ENCODE measurements at places on chromosomes 7 and 10.

- DNase-seq: no peak
Observed at GRCh38 chr7:88184848-88185304, 35.0 kb downstream of the SRI start.

GRCh38 chr10:21493784-21494183, 31.7 kb downstream of the SKIDA1 start:
- no peak for DNase-seq

- DNase-seq: no peak
Observed at GRCh38 chr10:92756201-92757065, 66.7 kb downstream of the HHEX start.

DNA sequence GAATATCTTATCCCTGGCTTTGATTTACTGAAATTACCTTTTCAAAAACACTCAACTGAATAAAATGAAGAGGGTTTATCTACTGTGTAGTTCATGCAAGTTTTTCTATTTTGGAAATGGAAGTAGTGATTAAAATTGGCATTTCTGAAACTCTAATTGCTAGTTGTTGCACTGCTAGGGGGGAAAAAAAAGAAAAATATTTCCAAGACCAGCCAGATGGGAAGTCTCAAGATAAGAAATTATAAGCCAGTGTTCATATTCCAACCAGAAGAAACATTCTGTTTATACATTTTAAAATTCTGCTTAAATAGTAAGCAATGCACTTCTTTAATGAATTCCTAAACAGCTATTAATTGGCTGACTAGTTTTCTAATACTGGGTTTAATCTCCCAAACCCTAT, 9.4 kb upstream of the ADO start:
- no peak for DNase-seq

- DNase-seq: peak; percentile 57
Observed at GRCh38 chr10:79981450-79982361, 32.8 kb upstream of the SFTPD start.

DNA sequence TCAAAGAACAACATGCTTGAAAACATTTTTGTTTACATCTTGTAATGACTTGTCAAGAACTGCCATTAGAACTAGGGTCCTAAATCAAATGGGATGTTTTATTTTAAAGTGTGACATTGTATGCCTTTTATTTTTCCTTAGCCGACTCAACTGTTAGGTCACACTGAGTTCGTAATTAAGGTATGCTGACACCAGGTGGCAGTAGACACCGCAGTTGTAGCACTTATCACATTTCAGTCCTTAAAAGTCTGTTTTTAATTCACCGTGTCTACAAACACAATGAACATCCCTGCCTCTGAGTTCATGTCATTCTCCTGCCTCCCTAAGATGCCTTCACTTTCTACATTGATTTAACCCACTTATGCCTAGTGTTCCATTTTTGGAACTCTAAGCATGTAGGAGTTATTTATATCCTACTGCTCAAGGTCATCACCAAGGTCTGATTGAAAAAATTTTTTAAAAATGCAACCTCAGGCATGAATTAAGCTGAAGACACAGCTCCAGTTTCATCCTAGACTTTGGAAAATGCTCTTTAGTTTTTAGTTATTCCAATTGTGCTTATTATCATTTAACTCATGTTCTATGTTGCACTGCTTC, 186.1 kb downstream of the BMPER start:
- DNase-seq: peak; percentile 58

DNA sequence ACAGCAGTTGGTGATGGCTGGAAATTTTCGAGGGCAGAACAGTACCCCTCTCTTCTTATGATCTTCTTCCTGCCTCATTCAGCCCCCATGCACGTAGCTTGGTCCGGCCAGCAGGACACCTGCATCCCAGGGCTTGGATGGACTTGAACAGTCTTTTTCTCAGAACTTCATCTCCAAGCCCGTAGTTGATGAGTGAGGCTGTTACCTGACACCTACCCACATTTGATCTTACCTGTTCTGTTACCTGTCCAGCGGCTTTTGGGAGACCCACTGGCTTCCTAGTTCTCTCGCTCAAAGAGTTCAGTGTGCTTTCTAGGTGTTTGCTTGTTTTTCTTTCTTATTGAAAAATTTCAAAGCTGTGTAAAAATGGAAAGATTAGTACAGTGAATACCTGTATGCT, 212.2 kb downstream of the CUX1 start:
- DNase-seq: no peak

DNA sequence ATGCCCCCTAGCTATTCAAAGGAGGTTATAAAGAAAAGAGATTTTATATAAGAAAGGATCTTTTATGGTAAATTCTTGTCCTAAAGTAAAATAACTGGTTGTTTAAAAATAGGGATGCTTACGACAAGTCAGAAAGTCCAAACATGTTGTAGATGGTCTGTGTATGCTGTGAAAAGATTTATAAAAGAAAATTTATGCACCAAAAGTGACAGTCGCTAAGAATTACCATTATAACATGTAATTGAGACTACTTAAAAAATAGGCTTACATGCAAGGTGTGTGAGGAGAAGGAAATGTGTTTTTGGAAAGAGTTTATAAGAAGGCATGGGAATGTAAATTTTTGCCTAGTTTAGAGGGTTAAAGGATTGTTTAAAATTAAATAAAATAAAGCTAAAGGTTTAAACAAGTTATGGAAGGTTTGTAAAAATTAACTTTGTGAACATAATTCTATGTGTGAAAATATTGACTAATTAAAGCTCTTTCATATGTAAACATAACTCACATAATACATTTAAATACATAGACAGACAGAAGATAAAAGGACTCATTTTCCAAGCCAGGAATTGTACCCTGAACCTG, 118.5 kb downstream of the LYZL1 start:
- DNase-seq: no peak

DNA sequence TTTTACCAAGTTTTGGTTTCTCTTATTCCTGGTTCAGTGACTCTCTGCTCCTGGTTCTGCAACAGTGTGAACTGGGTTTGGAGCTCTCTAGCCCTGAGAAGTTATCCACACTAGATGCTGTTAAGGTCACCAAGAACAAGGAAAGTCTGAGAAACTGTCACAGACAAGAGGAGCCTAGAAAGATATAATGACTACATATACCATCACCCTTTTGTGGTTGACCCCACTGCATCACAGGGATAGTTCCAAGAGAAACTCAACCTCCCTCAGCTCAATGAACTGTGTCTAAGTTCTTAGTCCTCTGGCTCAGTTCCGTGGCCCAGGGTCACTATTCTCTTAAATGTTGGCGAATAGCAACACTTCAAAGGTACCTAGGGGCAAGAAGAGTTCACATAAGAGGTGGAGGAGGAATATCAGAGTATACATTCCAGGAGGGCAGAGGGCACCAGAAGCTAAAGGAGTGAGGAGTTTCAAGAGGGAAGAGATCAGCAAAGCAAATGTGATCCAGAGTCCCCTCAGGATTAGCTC, 171.5 kb downstream of the BUB3 start:
- DNase-seq: no peak

DNA sequence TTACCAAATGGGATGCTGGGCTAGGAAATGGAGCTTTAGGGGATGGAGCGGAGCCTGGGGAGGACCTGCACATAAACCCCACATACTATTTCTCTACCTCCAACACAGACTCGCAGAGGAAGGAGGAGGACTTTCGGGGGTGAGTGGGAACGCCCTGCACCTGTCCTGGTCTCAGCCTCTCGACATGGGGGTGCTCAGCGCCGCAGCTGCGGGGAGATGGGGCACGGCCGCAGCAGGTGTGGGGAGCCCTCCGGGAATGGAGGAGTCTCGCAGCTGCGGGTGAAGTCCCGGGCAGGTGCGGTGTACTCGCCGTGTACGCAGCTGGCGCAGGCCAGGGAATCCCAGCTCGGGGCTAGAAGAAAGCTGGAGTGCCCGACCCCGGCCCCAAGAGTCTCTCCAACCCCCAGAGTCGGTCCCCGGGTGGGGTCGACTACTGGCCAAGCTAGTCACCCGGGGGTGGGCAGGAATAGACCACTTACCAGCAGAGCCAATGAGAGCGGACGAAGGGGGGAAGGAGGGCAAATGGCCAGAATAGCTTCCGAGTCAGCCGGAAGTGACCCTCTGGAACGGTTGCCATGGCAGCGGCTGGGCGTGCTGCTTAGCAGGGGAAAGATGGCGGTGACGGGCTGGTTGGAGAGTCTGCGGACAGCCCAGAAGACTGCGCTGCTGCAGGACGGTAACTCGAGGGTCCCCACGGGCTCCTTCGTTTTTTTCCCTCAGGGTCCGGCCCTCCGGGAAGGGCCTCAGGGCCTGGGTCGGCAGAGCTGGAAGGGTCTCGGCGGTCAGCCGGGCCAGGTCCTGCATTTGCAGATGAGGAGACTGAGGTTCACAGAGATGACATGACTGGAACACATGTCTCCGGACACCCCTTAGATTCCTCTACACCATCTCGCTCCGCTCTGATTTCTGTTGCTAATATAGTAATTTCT, at the start of the genes DPCD and POLL:
DPCD (plus strand) TSS at position 597 of the 929 bp plus-strand sequence; CDS start at position 613, 16 bp downstream.
POLL (minus strand) TSS at position 533 of the 929 bp plus-strand sequence. CDS start 897 bp downstream, outside the sequence.
- peak; percentile 96 for DNase-seq

Measured in WERI-Rb-1 (cell line).